ENCODE measurements at places on chromosomes 7 and 10.

GRCh38 chr7:90825779-90826178 is 229.7 kb downstream of the CDK14 start:
- peak; percentile 93 for DNase-seq

- DNase-seq = peak; percentile 63
These were observed 125.7 kb downstream of the RGS10 start for GRCh38 chr10:119416855-119417254.

DNA sequence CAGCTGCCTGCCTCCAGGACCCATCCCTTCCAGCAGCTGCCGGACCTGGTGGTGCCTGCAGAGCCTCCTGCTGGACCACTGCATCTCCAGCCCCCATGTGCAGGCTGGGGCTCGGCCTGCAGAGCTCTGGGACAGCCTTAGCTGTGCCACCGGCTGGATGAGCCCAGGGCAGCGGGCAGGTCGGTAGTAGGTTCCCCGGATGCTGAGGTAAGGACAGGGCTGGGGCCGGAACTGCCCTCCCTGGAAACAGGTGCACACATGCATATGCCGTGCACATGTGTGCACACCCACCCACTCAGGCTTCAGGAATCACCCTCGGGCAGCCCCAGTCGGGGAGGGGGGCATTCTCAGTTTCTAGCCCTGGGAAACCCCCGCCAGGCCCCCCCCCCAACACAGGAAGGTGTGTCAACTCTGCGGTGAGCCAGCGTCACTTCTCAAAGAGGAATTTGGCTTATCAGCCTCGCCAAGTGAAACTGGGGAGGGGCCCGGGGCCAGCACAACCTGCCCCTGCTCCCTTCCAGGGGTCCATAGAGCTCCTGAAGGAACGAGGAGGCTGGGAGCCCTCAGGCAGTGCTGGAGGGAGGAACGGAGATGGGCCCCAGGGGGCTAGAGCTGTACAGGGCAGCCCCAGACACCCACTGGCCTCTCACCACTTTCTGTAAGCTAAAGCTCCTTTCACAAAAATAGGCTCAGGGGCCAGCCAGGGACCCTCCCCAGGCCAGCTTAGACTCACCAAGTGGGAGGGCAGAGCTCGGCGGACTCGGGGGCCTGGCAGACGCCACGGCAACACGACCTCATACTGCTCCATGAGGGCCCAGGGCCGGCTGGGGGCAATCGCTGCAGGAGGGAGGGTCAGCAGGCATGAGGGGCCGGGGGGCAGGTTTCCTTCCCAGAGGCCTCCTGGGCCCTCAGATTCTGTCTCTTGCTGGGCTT is 1.7 kb downstream of the ADAM8 start:
- DNase-seq = no peak

GRCh38 chr7:33392148-33392547 is 262.8 kb downstream of the BBS9 start:
- DNase-seq = no peak

- DNase-seq = peak; percentile 10
These were observed 109.0 kb downstream of the PHF14 start for GRCh38 chr7:11082552-11083213.

GRCh38 chr10:43355749-43356371 is 15.6 kb upstream of the FXYD4 start:
- peak; percentile 26 for DNase-seq

- DNase-seq = no peak
These were observed 1.5 kb upstream of the INSIG1 start for GRCh38 chr7:155296006-155296787.

- DNase-seq = no peak
These were observed 22.1 kb upstream of the ABCC2 start for GRCh38 chr10:99760321-99760720.

DNA sequence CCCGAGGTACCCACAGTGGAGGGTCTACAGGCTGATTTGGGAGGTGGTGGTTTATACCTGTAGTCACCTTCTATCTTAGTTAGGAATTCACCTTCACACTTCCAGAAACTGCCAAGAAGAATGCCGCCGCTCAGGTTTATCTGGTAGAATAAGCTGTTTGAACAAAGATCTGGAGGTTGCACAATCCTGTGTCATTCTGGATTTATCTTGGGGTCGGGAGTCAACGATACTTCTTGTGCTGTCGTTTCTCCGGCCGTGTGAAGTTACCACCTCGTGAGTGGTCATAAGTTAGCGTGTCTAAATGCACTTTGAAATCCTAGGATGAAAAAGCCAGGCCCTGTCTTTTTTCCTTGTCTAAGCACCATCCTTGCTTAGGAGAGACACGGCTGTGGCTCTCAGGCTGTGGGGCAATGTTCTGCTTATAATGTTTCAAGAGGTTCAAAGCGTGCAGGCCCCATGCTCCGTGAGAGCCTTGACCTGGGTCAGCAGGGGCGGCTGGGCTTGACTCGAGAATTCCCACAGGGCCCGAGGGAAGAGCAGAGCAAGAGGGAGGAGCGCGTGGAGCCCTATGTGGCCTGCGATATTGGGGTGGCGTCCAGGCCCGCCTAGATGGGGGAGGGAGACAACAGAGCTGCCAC is 35.5 kb downstream of the GRIFIN start:
- DNase-seq = no peak

DNA sequence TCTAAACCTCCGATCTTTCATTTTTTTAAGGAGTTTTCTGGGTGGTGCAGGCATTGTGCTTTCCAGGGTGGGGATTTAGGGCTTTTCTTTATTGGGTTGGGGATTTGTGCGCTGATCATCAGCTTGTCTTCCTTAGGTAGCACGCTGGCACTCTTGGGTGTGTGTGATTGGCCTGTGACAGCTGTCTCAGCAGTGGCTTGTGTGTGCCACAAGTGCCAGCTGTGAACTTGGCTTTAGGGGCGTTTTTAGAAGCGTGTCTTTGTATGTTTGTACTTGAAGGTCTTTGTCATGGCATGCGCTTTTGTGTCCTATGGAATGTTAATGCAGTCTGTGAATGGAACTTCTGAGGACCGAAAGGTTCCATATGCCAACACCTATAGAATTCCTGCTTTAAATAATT is 788 bp downstream of the AKAP9 start:
- peak; percentile 33 for DNase-seq

GRCh38 chr7:55593515-55594318 is 21.4 kb upstream of the VOPP1 start:
- peak; percentile 58 for DNase-seq

- DNase-seq = no peak
These were observed 70.7 kb upstream of the ANTXRL start for GRCh38 chr10:46216003-46216634.

DNA sequence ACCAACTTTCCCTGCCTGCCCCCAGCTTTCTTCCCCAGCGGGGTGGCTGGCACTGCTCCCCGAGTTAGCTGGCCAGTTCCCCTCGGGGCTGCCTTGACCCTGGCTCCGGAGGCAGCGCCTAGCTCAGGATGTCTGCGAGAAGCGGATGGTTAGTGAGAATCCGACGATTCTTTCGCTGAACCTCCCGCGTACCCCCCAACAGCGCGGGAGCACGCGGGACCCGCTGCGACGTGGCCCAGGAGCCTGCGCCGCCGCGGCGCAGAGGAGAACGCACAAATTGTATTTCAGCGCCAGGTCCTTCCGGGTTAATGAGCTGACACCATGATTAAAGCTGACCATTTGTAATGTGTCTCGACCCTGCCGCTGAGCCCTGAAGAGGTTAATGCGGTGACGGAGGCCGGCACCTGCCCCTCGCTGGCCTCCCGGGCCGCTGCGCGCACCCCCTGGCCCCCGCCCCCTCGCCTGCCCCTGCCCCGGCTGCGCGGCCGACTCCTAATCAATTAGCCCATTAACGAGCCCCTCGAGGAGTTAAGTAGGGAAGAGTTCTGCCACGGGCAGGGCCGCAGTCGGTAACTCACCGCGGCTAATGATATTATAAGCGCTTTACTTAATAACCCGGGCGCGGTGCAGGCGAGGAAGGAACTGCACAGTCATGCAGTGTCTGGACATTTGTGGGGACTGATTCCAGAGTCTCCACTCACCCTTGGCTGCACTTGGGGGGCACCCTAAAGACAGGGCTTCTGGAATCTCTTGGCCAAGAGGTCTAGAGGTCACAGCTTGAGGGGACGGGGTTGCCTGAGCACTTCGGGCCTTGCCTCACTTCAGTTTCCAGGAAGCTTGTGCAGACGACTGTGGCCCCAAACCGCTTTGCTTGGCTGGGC is 1.7 kb upstream of the HMX2 start:
- no peak for DNase-seq

- no peak for DNase-seq
These were observed 190.9 kb upstream of the PPP1R3A start for GRCh38 chr7:114109721-114110120.

GRCh38 chr7:133718131-133718530 is 409.0 kb upstream of the LRGUK start:
- no peak for DNase-seq

DNA sequence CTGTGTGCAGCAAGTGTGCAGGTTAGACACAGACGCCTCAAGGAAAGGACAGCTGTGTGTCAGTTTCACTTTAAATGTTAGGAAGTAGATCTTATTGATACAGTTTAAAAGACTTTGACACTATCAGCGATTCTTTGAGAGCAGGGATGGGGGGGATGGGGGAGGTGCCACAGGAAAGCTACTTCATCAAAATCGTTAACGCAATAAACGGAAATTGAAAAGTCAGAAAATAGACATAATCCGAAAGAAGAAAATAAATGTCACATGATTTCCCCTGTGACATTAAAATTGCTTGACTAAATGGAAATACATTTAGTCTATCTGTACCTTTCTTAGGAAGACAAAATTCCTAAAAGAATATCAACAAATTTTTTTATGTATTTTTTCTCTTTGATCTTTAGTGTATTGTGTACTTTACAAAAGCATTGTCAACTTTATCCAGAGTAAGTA is 476 bp upstream of the ZNF33B start:
- no peak for DNase-seq

- DNase-seq = no peak
These were observed 58.5 kb upstream of the DNAJB6 start for GRCh38 chr7:157278167-157278790.

GRCh38 chr7:142001163-142001874 is 5.6 kb downstream of the MGAM start:
- DNase-seq = peak; percentile 3

GRCh38 chr10:103849880-103850571 is 5.3 kb downstream of the SH3PXD2A start:
- peak; percentile 94 for DNase-seq

DNA sequence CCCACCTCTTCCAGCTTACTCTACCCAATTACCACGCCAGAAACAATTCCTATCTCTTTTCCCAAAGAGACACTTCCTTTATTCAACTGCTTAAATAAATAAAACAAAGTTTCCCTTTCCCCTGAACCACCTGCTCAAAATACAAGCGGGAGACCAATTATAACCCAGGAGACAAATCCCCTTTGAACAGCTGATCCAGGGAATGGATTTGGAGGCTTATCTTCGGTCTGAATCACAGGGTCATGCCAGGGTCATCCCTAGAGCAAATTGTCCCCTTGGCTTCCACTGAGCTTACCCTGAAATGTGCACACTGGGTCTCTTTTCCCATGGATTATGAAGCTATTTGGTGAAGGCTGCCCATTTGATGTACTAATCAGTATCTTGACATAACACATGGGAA is 99.9 kb upstream of the JAZF1 start:
- no peak for DNase-seq

- DNase-seq = no peak
These were observed 3.8 kb downstream of the LDB3 start for GRCh38 chr10:86671985-86672710.
